Stimulated activated CD4-positive, alpha-beta T cell treated with anti-CD3 and anti-CD28 coated beads, Interleukin-2, amount 100 ng/mL, for 24 hours (primary cell): ENCODE measurements at places on chromosomes 3 and 15.

- no peak for DNase-seq
Measured at GRCh38 chr3:55484191-55484689, 2.9 kb downstream of the WNT5A start.

DNA sequence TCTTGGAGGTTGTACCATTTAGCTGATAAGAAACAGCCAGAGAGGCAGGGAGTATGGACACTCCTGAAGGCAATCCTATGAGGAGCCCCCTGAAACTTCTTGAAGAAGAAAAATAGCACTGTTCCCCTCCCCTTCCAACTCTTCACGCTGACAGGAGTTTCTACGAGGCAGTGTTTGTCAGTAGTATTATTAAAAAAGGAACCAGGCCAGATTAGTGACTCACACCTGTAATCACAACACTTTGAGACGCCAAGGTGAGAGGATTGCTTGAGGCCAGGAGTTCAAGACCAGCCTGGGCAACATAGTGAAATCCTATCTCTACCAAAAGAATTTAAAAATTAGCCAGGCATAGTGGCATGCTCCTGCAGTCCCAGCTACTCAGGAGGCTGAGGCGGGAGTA lies 38.7 kb downstream of the WWTR1 start:
- no peak for DNase-seq

DNA sequence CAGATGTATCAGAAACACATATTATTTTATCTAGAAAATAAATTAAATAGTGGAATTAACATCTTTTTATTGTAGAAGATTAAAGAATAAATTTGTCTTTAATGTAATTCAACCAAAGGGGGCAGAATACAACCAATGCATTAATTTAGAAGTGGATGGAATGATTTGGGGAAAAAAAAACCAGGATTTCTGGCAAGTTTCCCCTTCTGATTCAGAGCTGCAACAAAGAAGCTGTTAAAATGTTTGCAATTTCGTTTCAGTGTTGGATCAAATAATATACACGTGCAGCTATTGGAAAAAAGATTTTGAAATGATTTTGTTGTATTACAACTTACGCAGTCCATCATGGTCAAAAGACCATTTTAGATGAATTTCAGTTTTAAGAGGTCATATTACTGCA lies 71.6 kb upstream of the ZNF280D start:
- no peak for DNase-seq

DNA sequence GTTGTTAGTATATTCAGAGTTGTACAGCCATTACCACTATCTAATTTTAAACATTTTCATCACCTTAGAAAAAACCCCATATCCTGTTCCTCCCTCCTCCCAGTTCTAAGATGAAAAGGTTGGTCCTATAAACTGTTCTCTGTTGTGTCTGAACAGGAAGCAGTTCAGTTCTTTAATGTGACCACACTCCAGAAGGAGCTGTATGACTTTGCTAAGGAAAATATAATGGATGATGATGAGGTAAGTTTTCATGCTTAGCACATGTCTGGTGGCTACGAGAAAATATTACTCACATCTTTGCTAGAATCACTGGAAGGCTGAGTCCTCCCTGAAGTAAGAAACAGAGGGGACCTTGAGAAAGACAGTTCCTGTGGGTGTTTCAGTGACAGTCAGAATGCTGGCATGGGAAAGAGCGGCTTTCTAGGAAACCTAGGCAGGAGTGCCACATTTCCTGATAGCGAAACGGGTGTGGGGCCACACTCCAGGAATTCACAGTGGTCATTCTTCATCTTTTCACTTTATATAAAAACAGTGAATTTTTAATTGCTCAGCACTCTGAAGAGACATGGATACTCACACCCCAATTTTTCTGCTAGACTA lies 20.3 kb downstream of the CRTAP start:
- no peak for DNase-seq

- DNase-seq = no peak
Measured at GRCh38 chr15:66646308-66646707, 55.7 kb upstream of the SMAD6 start.

DNA sequence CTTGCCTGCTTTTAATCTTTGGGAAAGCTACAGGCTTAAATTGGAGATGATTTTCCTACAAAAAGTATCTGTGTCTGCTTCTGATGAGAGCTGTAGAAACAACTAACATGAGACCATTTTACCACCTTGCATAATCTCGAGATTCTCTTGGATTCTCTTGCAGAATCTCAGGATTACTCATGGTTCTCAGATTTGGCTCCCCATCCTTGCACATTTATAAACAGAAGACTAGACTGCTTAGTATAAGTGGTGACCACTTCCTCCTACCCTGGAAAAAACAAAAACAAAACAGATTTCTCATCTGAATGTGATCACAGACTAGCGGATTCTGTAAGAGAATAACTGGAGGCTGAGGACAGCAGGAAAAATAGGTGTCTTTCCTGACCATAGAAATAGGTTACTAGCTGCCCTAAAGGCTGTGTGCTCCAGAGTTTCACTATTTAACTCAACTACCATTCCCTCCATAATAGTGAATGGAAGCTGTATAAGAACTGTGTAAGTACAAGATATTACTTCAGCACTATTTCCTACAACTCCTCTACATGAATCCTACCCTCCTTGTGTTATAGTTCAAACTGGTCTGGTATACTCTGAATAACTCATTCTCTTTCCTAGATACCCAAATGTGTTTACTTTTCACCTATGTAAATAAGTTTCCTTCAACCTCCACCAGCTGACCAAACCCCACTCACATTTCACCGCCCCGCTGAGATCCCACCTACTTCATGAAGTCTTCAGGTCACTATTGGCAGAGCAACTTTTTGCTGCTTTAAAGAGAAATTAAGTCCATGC lies 122.2 kb upstream of the C2CD4B start:
- DNase-seq = no peak

GRCh38 chr3:43327582-43327979 lies 41.2 kb downstream of the SNRK start:
- no peak for DNase-seq

DNA sequence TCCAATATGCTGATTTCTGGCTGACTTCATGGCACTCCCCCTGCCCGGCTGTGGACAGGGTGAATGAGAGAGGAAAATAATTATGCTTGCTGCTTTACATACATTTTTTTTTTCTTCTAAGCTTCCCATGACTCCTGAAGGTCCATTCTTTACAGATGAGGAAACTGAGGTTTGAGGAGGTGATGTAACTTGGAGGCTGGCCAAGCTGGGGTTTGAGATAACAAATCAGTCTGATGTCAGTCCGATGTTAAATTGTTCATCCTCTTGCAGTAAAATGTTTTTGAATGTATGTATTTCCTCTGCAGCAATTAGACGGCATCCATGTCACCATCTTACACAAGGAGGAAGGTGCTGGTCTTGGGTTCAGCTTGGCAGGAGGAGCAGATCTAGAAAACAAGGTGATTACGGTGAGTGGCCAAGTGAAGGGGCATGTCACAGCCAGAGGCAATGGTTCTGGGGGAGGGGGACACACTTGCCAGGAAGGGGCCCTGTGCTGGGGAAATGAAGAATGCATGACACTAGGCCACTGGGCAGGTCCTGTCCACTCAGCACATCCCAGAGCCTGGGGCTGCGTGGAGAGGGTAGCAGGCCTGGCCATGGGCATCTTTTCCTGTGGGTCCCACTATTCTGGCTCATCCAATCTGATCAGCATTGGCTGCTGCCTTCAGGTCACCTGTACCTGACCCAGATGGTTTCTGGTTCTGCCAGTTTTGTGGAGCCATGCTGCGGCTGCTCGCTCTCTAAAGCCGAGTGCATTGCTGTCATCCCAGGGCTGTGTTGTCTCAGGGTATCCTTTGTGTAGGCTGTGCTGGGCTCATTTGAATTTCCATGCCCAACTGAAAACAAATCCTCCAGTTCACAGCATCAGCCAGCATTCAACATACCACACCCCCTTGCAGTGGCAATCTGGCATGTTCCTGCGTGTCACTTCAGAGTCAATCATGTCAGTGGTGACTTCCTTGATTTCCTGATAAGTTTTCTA lies 20.4 kb downstream of the STARD5 start:
- no peak for DNase-seq

- no peak for DNase-seq
Measured at GRCh38 chr3:101454629-101455028, 58.4 kb downstream of the SENP7 start.

DNA sequence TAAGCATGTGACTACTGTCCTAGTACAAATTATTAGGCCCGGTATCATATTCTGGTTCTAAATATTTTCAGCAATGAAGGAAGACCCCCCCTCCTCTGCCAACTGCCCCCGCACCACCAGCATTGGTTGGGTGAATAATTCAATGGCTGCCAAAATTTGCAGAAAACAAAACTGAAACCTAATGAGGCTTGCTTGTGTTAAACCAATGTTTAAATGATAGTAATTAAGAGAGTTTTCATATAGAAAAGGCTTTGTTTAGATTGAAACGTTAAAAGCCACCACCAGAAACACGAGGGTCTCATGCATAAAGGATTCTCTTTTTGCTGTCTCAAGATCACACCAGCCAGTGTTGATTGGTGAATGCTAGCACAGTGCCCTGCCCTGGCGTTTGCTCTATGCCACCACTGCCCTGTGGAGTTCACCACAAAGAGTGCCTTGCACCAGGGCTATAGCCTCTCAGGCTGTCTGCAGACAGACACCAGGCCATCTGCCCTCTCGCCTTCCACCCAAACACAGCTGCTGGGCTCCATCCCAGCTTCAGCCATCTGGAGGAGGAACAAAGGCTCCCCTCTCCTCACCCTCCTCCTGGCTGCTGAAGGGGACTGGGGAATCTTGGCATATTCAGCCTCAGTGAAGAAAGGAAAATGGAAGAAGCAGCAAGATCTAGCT lies 200.3 kb upstream of the PFN2 start:
- no peak for DNase-seq

DNA sequence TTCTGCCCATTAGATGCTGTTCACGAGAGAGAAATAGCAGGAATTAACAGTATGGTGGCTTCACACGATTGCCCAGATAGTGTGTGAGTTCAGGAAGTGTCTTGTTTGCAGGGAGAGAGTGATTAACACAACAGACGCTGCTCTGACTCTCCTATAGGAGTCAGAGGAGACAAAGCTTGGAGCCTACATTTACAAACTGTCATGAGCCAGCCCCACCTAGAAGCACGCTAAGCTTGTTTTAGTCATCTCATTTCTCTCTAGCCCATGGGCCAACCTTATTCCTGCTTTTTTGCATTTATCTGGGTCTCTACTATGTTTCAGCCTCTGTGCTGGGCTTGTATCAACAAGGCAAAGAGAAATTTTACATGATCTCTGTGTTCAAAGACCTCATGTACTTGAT lies 128.3 kb upstream of the BFSP2 start:
- DNase-seq = no peak

GRCh38 chr3:9902372-9903237 lies at the start of gene IL17RE:
IL17RE (plus strand) TSS chr3:9902848; CDS start chr3:9902933, 85 bp downstream.
- no peak for DNase-seq

DNA sequence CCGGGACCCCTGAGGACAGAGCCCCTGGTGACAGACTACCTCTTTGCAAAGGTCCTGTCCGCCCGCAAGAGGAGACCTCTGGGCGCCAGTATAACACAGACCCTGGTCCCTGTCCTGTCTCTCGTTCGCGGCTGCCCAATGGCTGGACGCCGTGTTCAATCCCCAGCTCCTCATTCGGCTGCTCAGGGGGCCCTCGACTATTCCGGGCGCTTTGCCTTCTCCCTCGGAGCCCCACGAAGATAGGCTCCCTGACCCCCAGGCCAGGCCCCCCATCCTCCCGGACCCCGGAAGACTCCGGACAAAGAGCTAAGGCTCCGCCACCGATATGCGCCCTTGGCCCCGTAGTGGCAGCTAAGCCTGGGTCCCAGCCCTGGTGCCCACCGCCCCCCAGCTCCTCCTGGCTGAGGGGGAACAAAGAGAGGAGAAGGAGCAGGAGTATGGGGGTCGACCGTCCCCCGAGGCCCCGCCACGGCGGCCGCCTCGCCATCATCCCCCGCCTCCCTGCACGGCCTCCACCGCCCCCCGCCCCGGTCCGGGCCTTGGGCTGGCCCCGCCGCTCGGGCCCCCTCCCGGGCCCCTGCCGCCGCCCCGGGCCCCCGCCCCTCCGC lies 437 bp downstream of the CELSR3 start:
- DNase-seq = no peak

DNA sequence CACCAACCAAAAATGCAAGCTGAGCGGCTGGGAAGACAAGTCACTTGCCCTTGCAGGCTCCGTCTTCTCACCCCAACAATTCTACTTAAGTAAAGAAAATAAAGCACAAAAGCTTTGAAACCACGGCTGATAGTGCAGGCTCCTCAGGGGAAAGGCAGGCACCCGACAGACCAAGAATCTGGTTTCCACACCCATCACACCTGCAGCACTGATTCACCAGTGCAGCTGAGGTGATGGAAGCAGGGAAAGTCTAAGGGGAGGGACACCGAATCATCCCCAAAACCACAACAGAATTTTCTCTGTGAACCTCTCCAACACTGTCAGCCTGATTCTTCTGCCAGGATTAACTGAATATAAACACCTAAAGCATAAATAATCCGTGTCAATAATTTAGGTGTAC lies 62.0 kb upstream of the NSMCE3 start:
- no peak for DNase-seq

- no peak for DNase-seq
Measured at GRCh38 chr15:62337934-62338333, 172.8 kb upstream of the C2CD4B start.

DNA sequence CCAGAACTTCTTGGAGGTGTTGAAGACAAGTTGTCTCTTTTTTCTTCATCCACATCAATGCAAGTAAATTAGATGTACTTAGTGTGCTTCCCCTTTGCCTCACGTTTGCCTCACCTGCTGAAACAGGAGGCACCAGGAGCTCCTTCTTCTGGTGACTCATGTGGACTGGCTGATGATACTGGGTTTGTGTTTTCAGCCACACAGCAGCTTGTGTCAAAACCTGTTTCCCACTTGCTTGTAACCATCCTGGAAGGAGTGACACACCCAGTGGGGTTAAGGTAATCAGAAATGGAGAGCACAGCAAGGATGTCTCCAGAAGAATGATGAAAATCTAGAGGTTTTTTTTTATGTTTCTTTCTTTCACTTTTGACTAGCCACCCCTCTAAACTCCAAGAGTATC lies 143.3 kb upstream of the RBMS3 start:
- no peak for DNase-seq

DNA sequence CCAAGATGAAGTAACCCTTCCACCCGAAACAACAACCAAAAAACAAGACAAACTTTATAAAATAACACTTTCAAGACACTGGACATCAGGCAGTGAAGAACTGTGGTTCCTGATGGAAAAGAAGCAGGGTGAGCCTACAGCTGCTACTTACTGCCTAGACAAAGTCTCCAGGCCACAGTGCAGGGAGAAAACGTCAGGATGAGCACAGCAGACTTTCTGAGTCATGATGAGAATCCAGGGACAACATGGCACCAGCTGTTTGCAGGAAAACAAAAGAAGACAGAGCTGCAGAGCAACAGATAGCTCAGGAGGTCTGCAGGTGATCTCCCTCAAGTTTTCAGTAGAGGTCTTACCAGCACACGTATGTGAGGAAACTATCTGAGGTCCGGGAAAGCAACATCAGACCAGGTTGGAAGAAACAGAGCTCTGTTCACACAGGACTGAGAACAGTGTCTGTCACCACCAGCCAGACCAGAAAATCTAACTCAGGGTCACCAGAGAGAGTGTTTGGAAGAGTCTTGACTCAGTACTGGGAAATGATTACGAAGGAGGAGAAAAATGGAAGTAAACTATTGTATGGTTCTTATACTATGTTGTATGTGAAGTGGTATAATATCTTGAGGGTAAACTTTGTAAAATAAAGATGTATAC lies 108.9 kb downstream of the ANO10 start:
- no peak for DNase-seq
